ENCODE measurements at places on chromosomes 5 and 9. TPM values are rescaled to one million over a fixed set of nuclear protein-coding genes. Genes with fewer than 3 reads are reported as not detected.

The CCL28 gene
- total RNA-seq = 2.9 TPM

The RAB3C gene
- not detected for total RNA-seq

The FAM169A gene
- not detected for total RNA-seq

The FAM221B gene
- total RNA-seq = not detected

The PROB1 gene
- total RNA-seq = 1.5 TPM

The GRXCR2 gene
- total RNA-seq = not detected

The TMEM215 gene
- total RNA-seq = not detected

The TMEM171 gene
- 12.5 TPM for total RNA-seq

The GABRP gene
- not detected for total RNA-seq

The CDC20B gene
- not detected for total RNA-seq

The CCDC183 gene
- total RNA-seq = 0.18 TPM

The OLFML2A gene
- 0.49 TPM for total RNA-seq

The HK3 gene
- 0.65 TPM for total RNA-seq

The TRIM14 gene
- 1.8 TPM for total RNA-seq

The OTULINL gene
- total RNA-seq = not detected

The SLC6A3 gene
- total RNA-seq = not detected
